ENCODE measurements at places on chromosomes 5 and 9.

GRCh38 chr9:117097761-117098160 is 317.1 kb downstream of the ASTN2 start:
- no peak for DNase-seq

DNA sequence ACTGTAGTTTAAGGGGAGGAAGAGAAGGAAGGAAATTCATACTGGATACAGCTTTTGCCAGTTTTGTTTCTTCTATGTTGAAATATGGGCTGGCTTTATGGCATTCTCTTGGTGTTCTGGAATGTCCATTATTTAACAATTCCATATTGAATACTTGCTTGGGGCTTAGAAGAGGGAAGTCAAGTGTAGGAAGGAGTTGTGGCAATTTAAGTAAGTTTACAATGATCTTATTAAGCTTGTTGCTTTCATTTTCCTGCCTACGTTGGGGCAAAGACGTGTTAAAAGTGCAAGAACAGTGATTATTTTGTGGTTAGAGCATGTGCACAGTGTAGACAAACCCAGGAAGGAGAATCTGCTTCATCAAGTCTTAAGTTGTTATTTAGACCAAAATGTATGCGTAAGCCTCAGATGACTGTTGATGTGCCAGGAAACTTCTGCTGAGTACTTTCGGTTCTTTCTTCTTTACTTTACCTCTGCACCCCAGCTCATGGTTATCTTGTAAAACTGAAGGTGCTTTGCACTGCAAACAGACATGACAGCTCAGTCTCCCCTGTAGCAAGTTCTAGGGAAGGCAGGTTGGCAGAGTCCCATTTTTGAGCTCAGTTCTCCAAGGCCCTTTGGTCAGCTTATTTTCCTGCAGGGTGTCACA is 75.8 kb downstream of the F2RL2 start:
- peak; percentile 27 for DNase-seq

DNA sequence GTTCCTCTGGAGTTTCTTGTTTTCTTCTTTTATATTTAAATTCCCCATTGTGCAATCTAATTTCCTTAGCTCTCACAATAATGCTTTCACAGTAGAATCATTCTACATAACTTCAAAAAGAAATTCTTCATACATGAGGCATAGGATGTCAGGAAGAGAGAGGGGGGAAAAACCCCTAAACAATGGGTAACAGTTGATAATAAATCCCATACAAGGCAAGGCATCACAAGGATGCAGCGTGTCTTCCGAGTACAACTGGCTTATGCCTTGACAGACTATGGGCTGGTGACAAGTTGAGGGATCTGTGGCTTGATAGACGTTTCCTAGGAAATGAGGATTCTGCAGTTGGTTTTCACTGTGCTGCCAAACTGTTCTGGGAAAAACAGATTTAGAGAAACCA is 247.4 kb downstream of the ARL15 start:
- no peak for DNase-seq

GRCh38 chr9:89278551-89278950 is 32.4 kb upstream of the CKS2 start:
- no peak for DNase-seq

GRCh38 chr5:143402553-143403333 is 743 bp downstream of the NR3C1 start:
- peak; percentile 34 for DNase-seq

- no peak for DNase-seq
Measured at GRCh38 chr5:167949435-167949834, 342.0 kb upstream of the WWC1 start.

DNA sequence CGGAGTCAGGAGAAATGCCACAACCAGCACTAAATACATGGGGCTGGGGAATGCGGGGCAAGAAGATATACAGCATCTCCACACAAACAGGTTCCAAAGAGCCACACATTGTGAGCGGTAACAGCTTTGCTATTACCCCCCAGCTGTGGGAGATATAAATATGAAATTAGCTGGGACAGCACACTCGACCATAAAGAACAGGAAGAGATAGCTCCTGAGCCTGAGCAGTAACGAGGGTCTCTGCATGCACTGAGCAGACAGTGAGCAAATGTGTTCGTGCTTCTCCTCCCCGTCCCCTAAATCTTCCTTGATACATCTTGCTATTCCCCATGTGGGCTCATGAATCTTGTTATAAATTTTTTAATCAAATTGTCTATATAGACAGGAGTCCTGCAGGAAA is 53.1 kb downstream of the ADAMTS2 start:
- DNase-seq = no peak

GRCh38 chr9:118418887-118419565 is 714.8 kb downstream of the TLR4 start:
- no peak for DNase-seq

DNA sequence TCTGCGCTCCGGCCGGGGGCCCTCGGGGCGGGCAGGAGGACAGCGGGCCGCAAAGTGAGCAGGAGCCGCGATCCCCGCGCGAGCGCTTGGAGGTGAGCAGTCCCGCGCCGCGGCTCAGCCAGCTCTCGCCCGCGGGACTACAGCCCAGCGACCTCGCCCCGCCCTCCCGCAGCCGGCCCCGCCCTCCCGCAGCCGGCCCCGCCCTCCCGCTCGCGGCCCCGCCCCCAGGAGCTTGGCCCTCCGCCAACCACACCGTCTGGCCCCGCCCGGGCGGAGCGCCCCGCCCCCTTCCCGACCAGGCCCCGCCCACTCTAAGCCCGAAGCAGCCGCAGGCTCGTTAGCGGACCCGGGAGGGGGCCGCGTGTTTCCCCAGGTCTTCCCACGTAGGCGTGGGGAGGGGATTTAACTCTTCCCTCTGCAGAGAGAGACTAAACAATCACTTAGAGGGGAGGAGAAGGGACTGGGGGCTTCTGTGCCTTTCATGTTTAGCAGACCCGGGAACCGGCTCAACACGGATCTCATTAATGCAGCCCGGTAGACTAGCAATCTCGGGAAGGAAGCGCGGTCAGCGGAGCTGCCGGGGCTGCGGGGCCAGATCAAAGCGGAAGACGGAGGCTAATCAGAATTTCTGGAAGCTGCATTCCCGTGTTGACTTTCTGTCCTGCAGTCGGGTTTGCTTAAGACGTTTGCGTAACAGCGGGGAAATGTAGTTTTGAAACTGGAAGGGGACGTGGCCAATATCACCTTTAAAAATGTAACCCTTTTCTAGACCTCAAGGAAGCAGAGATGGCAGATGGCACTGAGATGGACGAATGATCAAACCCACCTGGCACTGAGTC is at the start of gene MYO10:
TSS of gene MYO10 (minus strand) at position 139 of the 839 bp plus-strand sequence. CDS start 480 bp downstream, outside the sequence.
- peak; percentile 61 for DNase-seq

GRCh38 chr9:136629879-136630661 is 32.6 kb upstream of the EGFL7 start:
- peak; percentile 47 for DNase-seq

GRCh38 chr5:160760008-160760407 is 92.0 kb downstream of the ATP10B start:
- DNase-seq = no peak

DNA sequence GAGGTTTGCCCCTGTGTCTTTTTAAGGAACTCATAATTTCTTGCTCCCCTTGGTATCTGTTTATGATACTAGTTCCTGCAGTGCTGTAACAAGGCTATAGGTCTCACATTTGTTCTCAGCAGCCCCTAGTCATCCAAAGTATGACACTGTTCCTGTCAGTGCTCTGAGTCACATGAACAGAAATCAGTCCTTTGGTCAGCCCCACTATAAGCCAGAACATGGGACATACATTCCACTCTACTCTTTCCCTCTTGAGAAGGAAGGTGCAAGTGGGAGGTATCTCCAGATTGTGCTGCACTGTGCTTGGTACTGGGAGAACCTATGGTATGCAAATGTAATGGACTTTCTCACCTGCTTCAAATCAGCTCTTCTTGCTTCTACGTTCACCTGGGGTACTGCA is 87.0 kb downstream of the IARS1 start:
- no peak for DNase-seq

DNA sequence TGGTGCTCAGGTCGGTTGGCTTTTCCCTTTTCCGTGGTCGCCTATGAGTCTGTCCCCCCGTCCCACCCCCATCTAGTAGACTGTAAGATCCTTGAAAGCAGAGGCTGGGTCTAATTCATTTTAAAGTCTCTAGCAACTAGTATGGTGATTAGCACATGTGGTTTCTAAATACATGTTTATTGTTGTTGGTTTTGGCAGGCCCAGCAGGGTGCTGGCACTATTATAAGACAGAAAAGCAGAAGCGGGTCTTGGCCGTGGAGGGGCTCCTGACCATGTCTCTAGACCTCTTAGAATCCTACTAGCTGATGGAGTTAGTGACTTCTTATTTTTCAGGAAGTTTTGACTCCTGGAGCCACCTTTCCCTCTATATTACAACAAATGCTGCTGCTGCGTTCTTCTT is 61.5 kb upstream of the TNFSF8 start:
- DNase-seq = no peak

DNA sequence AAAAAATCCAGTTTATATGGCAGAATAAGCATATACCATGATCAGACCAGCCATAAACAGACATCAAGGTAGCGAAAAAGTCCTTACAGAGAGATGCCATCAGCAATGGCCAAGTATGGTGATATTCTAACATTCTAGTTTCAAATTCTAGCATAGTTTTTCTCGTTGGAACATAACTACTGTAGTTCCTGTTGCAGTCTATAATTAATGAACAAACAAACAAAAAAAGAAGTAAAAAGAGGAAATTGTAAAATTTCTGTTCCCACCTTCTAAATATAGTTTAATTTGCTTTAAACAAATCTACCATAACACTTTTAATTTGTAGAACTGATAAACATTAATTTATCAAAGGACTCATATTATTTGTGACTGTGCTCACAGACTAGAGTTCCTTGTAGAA is 9.9 kb upstream of the CD180 start:
- no peak for DNase-seq

DNA sequence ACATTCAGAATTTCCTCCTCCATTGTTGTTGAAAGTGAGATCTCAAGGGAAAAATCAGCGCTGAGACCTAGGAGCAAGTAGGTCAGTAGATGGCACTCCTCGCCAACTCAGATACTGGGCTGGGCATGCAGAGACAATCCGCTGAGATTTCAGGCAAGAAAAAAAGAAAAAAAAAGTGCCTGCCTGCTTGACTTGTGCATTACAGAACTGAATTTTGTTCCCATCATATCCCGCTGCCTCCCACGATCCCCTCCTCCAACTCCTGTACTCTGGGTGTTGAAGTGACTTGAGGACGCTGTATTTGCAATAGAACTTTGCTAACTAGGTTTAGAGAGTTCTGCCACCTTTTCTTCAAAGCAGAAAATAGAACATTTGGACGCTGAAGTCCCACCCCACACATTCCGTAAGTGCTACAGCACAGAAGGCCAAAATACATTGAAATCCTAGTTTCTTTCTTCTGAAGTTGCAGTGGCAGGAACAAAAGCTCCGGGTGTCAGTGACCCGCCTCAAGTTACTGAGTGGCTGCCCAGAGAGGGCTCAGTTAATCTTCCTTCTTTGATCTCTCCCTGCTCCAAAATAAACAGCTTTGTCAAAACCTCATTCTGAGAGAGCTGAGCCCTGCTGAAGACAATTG is 265.8 kb downstream of the MLLT3 start:
- DNase-seq = peak; percentile 18

DNA sequence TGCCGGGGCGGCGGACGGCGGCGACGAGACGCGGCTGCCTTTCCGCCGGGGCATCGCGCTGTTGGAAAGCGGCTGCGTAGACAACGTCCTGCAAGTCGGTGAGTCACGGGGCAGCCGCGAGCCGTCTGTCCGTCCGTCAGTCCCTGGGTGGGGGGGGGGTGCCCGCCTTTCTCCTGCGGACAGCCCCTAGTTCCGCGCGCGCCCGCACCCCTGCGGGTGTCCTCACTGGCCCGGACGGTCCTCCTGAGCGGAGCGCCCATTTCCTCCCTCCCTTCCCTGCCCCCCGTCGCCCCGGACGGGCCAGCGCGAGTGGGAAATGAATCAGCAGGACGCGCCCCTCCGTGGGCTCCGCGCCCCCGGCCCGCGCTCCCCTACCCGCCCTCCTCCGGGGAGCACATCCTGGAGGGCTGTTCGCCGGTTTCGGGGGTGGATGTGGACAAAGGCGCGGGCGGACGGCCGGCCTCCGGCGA is 828 bp downstream of the ZSWIM6 start:
- no peak for DNase-seq

DNA sequence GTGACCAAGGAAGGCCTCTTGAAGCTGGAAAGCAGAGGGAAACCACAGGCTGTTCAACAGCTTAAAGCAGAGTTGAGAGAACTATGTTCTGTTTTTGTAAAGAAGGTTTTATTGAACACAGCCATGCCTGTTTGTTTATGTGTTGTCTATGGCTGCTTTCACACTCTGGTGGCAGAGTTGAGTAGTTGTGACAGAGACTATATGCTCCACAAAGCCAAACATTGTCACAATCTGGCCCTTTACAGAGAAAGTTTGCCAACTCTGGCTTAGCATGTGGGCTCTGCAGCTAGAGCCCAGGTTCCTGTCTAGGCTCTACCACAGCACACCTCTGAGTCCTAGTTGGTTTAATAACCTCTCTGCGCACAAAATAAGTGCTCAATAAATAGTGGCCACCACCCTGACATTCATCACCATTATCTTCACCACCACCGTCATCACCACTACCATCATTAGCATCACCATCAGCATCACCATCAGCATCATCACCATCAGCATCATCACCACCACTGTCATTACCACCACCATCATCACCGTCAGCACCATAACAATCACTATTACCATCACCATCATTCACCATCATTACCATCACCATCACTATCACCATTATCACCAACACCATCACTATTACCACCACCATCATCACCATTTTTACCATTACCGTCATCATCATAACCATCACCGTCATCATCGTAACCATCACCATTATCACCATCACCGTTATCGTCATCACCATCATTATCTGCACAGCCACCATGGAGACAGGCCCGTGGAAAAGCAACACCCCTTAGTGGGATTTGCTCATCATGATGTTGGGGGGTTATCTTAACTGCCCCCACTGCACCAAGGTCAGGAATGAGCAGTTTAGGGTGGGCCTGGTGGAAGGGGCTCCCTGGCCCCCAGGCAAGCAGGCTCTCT is 18.3 kb downstream of the AKNA start:
- DNase-seq = no peak

- DNase-seq = no peak
Measured at GRCh38 chr9:35728041-35728971, 3.7 kb downstream of the TLN1 start.

DNA sequence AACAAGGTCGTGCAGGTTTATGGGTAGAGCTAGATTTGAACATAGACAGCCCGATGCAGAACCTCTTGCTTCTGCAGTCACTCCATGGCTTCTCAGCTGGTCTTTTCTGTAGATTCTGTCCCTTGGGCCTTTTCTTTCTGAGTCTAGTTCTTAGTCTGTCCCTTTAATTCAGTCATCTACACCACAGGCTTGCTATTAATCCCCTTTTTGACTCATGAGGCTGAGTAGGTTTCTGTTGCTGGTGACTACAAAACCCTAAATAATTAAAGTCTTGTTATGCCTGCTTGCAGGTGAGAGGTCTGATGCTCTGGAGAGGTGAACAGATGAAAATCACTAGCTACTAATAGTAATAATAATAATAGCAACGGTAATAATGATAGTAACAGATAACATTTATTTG is 19.3 kb upstream of the STRBP start:
- no peak for DNase-seq

DNA sequence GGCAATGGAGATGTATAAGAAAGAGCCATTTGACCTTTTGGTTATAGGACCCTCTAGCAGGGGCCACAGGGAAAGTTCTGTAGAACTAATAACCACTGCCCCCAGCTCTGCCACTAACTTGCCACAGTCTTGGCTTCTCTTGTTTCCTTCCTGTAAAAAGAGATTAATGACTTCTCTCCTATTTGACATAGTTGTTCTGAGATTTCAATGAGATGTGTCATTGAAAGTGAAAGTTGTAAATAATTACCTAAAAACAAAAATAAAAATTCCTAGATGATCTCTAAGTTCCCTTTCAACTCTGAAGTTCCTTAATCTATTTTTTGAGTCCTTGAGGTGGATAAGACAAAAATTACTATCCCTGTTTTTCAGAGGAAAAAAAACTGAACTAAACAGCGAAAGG is 1.4 kb upstream of the KIF12 start:
- no peak for DNase-seq

All from stimulated activated CD4-positive, alpha-beta T cell treated with anti-CD3 and anti-CD28 coated beads, Interleukin-15, amount 100 ng/mL, for 48 hours (primary cell).